ENCODE measurements at places on chromosomes 13 and 19.

GRCh38 chr13:50213526-50213925 is 198.3 kb downstream of the KCNRG start:
- DNase-seq = no peak

- no peak for DNase-seq
Observed at GRCh38 chr19:6378041-6378440, 2.3 kb upstream of the PSPN start.

GRCh38 chr19:45302416-45302815 is 20.3 kb downstream of the CKM start:
- DNase-seq = no peak

DNA sequence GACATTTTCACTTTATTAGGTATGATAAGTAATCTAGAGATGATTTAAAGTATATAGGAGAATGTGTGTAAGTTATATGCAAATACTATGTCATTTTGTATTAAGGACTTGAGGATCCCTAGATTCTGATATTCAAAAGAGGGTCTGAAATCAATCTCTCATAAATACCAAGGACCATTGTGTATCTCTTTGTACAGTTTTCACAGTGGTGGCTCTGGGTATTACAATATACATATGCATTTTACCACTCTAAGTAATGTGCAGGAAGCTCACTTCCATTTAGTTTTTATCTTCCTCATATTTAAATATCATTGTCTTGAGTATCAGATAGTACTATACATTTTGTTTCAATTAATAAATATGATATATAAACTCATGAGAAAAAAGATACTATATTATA is 862.6 kb upstream of the PCDH20 start:
- no peak for DNase-seq

DNA sequence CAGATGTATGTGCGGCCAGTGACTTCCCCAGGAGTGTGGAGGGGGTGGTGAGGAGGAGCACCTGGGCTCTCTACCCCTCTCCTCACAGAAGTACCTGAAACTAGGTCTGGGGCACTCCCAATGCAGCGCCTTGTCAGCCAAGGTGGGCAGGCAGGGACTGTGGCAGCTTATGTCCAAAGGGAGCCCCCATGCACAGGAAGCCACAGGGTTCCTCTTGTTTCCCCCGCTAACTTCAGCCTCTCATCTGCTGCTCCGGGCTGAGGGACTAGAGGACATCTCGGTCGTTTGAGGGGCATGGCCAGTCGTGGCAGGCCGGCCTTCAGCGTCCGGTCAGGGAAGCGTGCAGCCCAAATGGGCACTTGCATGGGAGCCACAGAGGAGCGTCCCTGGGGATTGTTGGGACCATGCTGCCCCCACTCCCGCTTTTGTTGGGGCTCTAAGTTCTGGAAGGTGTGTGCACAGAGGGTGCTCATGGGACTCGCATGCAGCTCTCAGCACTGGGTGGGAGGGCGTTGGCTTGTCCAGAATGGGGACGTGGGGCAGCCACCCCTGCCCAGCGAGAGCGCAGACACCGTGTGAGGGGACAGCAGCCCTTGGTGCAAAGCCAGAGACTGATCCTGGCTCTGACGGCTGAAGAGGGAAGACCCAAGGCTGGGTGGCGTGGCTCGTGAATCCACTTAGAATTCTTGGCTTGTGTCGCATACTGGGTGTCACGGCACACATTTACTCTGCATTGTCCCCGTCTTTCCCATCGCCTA is 16.6 kb upstream of the NPAS1 start:
- DNase-seq = no peak

DNA sequence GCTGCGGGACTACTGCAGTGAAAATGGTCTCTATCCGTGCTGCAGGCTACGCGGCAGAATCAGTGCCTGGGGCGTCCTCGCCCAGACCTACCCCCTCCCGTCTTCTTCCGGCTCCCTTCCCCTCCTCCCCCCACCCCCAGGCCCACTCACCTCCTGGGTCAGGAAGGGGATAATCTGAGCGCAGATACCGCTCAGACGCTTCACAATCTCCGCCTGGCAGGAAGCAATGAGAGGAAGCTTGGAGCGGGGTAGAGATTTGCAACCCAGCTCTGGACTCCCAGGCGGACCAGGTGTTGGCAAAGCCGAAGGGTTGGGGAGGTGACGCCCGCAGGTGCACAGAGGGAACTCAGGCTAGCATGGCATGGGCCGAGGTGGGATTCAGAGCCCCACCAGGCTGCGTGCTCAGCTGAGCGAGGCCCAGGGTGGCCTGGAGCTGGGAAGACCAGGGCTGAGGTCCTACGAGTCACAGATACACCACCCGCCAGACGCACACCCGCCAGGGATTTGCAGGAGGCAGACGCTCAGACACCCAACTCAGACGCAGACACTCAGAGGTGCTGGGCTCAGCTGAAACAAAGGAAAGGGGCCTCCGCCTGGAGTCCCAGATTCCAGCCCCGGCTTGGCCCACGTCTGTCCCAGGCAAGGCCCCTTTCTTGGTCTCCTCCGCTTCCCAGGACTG is 4.1 kb downstream of the TLE2 start:
- no peak for DNase-seq

DNA sequence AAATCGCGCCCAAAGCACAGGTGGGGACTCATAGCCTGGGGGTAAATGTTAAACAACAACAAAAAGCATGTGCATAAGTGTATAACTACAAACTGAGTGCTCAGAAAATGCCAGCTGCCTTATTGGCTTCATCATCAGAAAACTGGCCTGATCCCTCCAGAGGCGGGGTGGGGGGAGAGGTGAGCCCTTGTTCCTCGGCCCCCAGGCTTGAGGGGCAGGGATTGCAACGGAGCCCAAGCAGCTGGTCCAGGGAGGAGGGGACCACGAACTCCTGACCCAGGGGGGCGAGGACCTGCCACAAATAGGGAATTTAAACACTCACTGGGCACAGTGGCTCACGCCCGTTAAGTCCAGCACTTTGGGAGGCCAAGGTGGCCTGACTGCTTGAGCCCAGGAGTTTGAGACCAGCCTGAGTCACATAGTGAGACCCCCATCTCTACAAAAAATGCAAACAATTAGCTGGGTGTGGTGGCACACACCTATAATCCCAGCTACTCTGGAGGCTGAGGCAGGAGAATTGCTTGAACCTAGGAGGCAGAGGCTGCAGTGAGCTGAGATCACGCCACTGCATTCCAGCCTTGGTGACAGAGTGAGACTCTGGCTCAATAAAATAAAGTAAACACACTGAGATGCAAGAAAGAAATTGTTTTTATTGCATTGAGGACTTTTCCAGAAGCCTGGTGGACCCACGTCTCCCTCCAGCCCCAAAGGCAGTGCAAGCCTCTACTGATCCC is 8.7 kb downstream of the SIRT6 start:
- DNase-seq = no peak

- no peak for DNase-seq
Observed at GRCh38 chr19:29787281-29787680, 24.5 kb upstream of the CCNE1 start.

GRCh38 chr19:45484273-45484945 is 12.4 kb downstream of the RTN2 start:
- peak; percentile 77 for DNase-seq

GRCh38 chr13:31929031-31929770 is 102.4 kb upstream of the FRY start:
- no peak for DNase-seq

DNA sequence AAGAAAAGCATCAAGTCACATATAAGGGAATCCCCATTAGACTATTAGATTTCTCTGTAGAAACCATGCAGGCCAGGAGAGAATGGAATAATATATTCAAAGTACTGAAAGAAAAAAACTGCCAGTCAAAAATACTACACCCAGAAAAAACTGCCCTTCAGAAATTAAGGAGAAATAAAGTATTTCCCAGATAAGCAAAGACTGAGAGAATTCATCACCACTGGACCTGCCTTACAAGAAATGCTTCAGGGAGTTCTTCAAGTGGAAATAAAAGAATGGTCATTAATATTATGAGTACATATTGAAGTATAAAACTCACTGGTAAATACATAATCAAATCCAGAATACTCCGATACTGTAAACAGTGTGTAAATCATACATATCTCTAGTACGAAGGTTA is 35.9 kb downstream of the VWA8 start:
- DNase-seq = no peak

DNA sequence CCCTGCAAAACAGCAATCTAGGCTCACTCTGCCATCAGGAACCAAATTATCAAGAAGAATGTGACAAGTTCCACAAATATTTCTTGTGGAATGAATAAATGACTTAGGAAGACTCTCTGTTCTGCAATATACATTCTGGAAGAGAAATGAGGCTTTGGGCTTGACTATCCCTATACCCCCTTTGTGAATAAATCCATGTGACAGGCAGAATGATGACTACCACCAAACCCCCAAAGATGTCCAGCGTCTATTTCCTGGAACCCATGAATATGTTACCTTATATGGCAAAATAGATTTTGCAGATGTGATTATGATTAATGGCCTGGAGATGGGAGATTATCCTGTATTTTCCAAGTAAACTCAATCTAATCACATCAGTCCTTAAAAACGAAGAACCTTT is 139.3 kb downstream of the ENOX1 start:
- no peak for DNase-seq
